ENCODE measurements at places on chromosomes 12 and 14.

DNA sequence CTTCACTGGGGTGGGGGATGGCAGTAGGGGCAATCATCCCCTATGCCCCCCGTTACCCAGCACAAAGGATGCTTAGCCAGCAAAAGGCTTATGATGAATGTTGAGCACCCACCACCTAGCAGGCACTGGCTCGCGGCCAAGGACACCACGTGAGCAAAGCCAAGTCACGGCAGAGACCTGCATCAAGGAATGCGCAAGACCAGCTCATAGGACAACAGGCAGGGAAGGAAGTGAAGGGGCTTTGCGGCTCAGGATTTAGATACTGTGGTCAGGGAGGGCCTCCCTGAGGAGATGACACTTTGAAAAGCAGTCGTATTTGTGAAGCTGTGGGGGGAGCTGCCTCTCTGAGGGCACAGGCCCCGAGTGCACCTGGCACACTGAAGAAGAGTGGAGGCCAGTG lies 32.8 kb downstream of the SH2B3 start:
- DNase-seq = no peak

GRCh38 chr14:33369972-33370371 lies 431.3 kb downstream of the NPAS3 start:
- DNase-seq = no peak

DNA sequence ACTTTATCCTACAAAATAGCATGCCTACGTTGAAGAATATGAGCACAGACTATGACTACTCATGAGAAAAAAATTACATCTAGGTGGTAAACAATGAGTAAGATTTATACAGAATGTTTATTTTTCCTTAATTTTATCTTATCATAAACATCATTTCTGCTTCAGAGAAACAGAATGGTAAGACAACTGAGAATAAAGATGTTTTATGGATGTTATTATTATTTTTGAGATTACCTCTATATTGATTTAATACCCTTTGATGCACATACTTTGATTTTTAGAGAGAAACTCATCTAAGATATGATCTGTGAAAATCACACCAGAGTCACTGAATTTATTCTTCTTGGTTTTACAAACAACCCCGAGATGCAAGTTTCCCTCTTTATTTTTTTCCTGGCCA lies at the start of gene OR10A7:
TSS of gene OR10A7 (plus strand) at position 301 of the 400 bp plus-strand sequence. CDS start at position 301, 0 bp downstream.
- no peak for DNase-seq

DNA sequence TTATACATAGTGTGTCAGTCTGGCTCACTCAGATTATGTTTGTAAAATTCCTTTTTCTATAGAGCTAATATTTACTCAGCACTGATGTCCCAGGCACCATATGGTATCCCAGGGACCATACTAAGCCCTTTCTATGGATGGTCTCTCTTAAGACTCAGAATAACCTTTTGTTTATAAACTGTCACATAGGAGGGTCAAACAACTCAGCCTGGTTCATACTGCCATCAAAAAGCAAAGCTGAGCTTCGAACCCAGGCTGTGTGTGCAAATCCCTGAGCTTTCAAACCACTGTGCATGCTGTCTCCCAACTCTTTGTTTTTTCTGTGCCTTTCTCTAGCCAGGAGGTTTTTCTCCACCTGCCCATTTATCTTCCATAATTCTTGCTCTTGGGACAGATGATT lies 135.6 kb upstream of the ARHGAP5 start:
- DNase-seq = no peak

GRCh38 chr12:14387219-14387871 lies 21.9 kb downstream of the ATF7IP start:
- no peak for DNase-seq
